ENCODE measurements at places on chromosomes 7 and 10.

- no peak for DNase-seq
These were observed 549.1 kb downstream of the NXPH1 start for GRCh38 chr7:8982338-8982992.

DNA sequence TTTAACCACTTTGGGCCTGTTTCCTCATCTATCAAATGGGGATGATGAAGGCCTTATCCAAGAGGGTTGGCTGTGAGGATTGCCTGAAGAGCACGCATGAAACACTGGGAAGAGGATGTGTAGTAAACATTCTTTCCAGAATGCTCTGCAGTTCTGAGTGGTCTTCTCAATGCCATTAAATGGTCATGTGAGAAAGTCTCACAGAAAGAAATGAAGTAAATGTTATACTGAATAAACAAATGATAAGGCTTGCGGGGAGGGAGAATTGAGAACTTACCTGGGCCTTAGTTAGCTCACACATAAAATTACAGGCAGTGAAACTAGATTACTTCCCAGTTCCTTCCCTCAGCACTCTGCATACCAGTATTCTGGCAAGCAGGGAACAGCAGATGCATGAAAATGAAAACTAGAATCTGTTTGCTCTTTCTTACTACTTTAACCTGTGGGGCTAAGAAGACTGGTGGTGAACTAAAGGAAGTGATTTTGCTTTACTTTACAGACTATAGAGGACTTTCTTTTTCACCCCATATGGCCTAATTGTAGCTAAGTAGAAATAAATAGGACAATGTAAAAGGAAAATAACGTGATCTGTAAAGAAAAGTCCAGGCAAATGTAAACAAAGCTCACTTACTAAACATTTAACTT, 135.3 kb upstream of the CCDC6 start:
- DNase-seq = no peak

DNA sequence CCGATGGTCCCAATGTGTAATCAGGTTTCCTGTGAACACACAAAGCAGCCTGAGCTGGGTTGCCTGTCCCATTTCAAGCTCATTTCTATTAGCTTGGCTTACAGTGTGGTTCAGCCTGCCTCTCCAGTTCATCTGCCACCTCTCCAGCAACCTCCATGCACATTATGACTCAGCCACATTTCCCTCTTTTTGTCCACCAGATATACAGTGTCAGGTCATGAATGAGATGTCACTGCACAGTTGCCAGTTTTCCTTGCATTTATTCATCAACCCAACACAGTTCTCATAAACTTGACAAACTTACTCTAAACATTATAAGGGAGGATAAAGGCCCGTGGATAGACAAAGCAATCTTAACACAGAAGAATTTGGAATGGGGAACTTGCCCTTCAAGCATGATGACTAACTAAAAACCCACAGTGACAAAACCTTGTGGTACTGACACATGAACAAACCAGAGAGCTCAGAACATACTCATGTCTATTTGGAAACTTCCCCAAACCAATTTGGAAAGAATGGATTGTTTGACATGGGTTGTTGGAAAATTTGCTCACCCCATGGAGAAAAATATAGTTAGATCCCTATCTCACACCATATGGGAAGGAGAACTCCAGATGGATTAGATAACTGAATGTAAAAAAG, 2.5 kb upstream of the CFAP58 start:
- DNase-seq = no peak

- DNase-seq = no peak
These were observed 32.1 kb downstream of the EN2 start for GRCh38 chr7:155489862-155490696.

GRCh38 chr10:130739757-130740145, 571.8 kb downstream of the TCERG1L start:
- DNase-seq = no peak

DNA sequence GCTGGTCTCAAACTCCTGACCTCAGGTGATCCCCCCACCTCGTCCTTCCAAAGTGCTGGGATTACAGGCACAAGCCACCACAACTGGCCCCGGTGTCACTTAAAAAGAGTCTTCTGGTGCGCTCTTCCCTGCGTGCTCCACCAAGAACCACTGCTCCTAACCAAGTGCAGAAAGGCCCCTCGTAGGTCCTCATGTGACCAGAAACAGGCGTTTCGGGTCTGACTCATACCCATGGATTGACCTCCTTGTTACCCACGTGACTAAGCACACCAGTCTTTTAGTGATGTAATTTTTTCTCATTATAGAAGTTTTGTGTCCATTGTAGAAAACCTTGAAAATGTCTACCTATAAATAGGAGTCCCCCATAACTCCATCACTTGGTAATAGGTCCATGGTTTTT, 13.9 kb downstream of the FKBP6 start:
- DNase-seq = no peak

DNA sequence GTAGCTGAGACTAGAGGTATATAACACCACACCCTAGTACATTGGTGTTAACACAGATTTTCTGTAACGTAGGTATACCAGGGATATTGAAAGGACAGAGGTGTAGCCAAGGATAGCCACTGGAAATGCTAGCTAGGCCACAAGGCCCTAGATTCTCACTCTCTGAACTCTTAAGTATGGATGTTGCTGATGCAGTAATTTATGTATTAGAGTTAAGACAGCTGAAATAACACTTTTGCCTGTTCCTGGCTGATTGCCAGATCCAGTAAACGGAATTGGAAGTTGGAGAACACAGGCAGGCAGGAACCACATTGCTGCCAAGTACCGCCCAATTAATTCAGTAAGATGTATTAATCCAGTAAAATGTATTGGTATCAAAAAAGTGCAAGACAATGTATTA, 1.8 kb downstream of the CALU start:
- no peak for DNase-seq

- no peak for DNase-seq
These were observed 65.3 kb upstream of the AQP1 start for GRCh38 chr7:30846378-30846777.

DNA sequence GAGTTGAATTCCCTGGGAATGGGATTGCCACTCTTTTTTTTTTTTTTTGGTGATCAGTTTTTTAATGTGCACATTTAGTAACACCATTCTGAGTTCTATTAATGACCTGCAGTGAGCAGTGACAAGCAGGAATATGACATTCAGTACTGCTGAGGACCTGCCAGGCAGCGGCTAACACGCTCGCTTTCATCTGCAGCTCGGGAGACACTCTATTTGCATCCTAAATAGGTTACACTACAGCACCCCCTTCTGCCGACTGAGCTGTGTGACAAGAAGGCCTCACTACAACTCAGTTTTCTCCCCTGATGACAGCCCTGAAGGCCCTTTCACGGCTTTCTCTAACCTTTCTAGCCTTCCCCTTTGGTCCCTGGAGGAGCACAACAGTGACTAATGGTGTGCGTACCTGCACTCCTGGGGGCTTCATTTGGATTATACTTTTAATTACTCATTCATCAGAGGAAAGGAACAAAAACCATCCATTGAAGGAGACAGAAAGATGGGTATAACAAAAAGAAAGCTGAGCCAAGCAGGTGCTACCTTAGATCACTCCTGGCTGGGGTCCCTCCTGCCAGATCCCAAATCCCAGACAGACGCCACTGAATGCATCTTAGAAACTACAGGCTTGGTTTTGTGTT, 872.4 kb downstream of the LRMDA start:
- DNase-seq = no peak

DNA sequence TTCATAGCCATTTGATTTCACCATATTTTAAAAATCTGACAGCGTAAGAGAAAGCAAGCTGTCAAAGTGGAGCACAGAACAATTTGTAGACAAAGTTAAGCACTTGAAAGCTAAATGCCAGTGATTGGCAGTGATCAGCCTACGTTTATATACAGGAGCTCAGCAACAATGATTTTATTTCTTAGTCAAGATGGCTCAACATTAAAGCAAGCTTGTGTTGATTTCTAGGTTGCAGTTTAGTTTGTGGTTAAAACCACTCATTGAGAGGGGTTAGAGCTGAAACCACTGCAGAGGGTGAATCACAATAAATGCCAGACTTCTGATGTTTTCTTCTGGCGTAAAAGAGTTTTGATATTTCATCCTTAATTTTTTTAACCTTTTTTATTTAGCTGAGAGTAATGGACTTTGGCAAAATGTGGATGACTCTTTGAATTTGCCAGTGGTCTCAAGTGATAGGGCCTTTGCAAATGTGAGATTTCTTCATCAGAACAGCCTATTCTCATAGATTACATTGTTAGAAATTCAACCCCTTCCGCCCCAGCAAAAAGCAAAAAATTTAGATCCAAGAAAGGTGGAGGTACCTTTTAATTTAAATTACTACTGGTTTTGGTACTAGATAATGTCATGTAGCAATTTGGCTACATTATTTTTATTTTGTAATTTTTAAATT, 73.8 kb downstream of the SHOC2 start:
- DNase-seq = no peak

GRCh38 chr10:86077871-86078638, 288.5 kb downstream of the GRID1 start:
- no peak for DNase-seq

DNA sequence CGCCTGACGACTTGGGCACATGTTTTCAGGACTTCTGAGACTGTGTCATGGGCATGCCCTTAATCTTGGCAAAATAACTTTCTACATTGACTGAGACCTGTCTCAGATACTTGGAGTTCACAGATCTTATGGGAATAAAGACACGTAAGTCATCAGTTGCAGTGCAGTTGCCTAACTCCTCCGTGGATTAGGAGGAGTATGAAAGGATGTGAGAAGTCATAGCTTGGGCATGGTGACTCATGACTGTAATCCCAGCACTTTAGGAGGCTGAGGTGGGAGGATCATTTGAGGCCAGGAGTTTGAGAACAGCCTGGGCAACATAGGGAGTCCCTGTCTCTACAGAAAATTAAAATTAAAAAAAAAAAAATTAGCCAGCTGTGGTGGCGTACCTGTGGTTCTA, 49.6 kb downstream of the EXOC6 start:
- no peak for DNase-seq
